ENCODE measurements at places on chromosomes 1 and 21.

DNA sequence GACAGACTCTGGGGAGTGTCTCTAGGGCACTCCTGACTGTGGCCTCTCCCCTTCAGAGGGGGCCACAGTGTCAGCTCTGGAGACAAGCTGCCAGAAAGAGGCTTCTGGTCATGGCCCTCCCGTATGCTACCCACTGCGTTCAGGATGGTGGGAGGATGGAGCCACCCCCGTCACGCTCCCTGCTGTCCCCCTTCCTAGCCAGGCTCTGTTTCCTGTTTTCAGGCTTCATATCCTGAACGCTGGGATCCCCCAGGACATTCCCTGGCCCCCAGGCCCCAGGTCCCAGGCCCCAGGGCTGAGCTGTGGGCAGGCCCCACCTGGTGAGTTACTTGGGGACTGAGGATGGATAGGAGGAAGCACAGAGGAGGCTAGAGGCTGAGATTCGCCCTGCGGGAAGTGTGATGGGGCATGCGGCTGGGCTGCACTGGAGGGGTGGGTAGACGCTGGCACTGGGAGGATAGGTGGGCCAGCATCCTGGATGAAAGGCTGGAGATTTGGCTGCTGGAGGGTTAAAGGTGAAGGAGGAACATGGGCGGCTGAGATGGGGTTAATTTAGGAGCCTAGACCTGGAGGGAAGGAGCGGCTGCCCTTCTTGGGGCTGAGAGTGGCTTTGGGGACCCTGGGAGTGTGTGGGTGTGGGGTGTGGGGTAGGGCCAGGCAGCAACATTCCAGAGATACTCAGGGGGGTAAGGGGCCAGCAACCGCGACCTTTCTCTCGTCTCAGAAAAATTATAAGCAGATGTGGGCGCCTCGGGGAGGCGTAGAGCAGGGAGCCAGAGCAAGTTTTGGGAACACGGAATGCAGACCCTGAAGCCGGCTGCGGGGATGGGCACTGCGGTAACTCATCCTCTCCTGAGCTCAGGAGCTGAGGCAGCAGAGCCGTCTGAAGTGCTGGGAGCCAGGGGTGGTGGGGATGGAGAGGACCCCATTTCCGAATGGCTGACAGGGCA, 8.7 kb downstream of the PEAR1 start:
- DNase-seq, result no peak

- DNase-seq, result no peak
Observed at GRCh38 chr1:165342168-165342567, 14.3 kb downstream of the LMX1A start.

- DNase-seq, result peak; percentile 61
Observed at GRCh38 chr1:27004471-27005165, 8.0 kb downstream of the TENT5B start.

- DNase-seq, result no peak
Observed at GRCh38 chr1:30303387-30303786, 420.0 kb downstream of the MATN1 start.

DNA sequence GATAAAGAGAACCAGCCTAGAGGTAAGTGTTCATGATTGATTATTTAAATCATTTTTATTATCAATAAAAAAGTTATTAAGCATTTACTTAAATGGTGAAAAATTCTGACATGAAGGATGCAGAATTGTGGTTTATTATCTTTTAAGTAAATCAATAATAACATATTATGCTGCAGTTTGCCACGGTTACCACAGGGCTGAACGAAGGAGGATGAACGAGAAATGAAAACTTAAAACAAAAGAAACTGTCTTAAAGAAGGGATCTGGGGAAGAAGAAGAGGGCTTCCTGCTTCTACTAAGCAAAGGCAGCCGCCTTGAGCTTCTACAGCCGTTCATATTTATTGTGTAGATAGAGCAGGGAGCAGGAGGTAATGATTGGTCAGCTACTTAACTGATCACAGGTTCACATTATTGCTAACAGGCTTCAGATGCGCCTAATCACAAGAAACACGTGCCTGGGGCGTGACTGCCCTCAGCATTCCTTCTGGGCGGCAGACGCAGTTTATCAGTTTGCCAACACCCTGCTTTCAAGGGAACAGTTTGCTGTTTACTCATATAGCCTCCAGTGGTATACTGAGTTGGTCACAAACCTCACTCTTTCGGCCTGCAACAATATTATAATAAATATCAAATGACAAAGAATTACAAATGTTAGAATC, 5.8 kb upstream of the FNBP1L start:
- DNase-seq, result no peak

GRCh38 chr1:221263831-221264767, 384.9 kb downstream of the HLX start:
- DNase-seq, result peak; percentile 88

DNA sequence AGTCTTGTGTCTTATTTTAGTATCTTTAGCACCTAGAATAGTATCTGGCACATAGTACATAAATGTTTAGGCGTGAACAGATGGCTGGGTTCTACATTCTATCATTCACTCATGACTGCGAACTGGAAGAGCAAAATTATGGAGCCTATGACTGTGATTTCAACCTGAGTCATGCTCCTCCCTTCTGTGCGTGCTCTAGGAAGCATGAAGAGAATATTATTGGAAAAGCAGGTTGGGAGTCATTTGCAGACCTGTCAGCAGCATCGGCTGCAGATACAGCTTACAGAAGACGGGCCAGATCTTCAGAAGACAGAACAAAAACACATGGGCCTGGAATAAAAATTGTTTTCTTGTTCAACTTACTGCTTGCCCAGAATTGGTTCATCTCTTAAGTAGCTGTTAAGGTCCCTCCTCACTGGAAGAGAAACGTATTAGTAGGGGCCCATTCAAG, 344.0 kb upstream of the USP24 start:
- DNase-seq, result no peak

- no peak for DNase-seq
Observed at GRCh38 chr1:109654519-109654918, 1.4 kb upstream of the GSTM4 start.

- DNase-seq, result peak; percentile 100
Observed at GRCh38 chr1:244652623-244653438, at the start of gene DESI2. DESI2 (plus strand) TSS chr1:244653126; CDS start chr1:244653314, 188 bp downstream.

- peak; percentile 95 for DNase-seq
Observed at GRCh38 chr1:206663832-206664652, 20.7 kb upstream of the MAPKAPK2 start.

DNA sequence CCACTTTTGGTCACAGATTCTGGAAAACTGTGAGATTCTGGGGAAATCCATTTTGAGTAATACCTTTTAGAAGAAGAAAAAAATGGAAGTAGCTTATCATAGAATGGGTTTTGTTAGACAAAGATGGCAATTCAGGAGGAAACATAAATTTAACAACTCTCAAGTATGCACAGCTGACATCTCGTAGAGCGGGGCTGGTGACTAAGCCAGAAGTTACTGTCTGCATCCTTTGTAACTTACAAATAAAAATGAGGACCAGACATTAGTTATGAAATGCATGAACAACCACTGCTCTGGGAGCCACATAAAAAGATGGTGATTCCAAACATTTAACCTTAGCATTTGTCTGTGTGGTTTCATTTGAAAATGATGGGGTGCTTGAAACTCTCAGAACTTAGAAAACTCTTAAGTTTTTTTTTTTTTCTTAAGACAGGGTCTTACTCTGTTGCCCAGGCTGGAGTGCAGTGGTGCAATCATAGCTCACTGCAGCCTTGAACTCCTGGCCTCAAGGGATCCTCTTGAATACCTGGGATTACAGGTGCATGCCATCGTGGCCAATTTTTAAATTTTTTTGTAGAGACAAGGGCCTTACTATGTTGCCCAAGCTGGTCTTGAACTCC, 49.2 kb upstream of the ATP5PO start:
- no peak for DNase-seq

DNA sequence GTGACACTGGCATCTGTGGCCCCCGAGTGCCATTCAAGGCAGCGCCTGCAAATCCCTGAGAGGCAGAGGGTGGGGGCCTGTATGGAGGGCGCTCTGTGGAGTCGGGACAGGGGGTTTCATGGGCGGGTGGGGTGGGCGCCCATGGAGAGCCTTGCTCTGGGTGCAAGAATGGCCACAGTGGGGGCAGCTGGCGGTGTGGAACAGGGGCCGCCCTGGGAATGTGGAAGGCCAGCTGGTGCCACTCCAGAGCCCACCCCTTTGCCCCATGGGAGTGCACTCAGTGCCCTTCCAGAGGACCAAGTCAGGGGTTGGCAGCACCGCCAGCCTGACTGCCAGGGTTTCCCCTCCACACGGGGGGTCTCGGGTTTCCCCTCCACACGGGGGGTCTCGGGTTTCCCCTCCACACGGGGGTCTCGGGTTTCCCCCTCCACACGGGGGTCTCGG, 55.0 kb upstream of the TRAPPC10 start:
- DNase-seq, result no peak

DNA sequence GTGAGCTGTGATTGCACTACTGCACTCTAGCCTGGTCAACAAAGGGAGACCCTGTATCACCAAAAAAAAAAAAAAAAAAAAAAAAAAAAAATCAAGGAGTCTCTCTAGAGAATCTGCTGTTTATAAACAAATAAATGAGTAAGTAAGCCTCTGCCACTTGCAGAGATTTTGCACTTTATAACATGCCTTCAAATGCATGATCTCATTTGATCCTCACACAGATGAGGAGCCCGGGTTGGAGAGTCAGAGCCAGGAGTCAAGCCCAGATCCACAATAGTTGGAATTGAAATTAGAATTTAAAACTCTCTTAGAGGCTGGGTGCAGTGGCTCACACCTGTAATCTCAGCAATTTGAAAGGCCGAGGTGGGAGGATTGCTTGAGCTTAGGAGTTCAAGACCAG, 4.0 kb downstream of the PRELP start:
- no peak for DNase-seq

GRCh38 chr1:15277447-15277838, 30.4 kb downstream of the FHAD1 start:
- no peak for DNase-seq

DNA sequence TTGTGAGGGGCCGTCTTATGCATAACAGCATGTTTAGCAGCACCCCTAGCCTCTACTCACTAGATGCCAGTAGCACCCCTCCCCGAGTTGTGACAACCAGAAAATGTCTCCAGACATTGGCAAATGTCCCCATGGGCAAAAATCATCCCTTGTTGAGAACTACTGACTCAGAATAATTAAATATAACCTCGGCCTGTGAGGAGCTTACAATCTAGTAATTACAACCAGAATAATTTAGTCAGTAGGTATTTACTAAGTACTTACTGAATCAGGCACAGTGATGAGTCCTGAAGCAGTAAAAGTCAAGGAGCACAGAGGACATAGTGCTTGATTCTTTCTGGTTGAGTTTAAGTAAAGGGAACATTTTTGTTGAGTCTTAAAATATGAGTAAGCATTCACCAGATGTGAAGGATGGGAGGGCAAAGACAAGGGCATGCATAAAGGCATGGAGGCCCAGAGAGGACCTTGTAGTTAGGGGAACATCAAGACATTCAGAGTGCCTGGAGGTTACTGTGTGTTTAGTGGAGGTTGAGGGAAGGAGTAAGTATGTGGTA, 44.1 kb upstream of the KCNQ4 start:
- DNase-seq, result no peak

- no peak for DNase-seq
Observed at GRCh38 chr1:18032172-18032859, 75.3 kb upstream of the IGSF21 start.

DNA sequence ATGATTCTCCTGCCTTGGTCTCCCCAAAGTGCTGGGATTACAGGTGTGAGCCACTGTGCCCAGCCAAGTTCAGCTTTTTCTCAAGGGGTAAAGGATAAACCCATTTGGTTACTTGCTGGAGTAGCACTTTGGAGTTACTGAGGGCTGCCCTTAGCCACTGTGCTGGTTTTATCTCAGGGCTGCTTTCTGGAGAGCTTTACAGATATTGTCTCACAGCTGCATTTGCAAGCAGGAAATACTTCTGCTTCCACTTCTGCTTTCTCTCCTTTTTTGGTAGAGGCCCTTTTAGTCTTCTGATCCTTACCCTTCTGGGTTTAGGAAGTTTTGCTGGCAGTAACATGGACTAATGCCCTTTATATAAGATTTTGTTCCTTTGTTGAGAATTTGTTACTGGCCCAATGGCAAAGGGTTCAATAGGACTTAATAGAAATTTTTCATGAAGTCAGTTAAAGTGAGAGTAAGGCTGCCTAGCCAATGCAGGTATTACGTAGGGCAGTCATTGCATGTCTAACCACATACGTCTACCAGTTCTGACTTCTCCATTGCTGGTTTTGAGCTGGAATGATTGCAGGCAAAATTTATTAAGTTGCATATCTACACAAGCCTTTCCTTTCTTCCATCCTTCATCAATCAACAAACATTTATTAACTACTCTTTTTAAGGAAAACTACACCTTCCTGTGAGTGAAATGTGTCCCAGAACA, 24.4 kb downstream of the CAP1 start:
- DNase-seq, result peak; percentile 31

DNA sequence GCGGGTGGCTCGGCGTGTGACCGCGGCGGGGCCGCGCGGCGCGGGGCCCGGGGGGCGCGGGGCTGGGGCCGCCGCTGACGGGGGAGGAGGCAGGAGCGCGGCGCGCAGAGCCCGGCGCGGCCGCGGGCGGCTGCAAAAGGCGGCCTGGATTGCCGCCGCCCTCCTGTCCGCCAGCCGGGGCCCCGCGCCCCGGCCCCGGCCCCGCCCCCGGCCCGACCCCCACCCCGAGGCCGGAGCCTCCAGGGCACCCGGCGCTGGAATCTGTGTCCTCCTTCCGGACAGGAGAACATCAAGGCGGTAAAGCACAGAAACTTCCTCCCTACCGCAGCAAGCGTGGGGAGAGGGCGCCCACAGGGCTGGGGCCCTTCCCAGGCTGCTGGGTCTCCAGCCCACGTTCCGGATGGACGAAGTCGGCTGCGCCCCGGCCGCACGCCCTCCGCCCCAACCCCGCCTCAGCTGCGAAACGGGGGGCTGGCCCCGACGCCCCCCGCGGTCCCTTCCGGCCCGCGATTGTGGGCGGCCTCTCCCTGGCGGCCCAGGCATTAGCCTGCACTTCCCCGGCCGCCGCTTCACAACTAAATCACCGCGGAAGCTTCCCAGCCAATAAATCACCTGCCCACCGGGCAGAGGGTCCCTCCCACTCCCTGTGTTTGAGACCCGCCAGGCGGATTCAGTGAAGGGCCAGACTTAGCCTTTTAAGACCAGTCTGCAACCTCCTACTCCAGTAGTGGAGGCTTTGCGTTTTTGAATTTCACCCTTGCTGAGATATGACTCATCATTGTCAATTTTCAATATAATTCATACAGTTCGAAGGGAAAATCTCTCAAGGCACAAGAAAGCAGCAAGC, 106.0 kb downstream of the SLC45A1 start:
- DNase-seq, result peak; percentile 81

DNA sequence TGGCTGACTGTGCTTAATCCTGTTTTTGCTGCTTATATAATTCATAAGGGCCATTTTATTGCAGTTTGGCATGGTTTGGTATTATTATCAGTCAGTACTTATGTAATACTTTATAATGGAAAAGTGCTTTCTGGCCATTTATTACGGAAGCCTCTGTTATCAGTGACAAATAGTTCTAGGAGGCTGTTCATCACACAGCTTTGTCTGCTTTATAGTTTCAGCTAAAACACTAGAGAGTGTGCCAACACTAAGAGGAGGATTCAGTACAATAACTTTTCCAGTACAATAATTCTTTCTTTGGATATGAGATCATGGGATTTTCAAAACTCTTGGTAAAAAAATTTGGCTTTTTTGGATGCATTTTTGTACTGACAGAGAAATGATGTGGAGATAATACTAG, 102.9 kb upstream of the PTGFR start:
- no peak for DNase-seq

- no peak for DNase-seq
Observed at GRCh38 chr1:84835169-84835568, 57.8 kb downstream of the LPAR3 start.

GRCh38 chr21:42705746-42706374, 52.4 kb downstream of the PDE9A start:
- peak; percentile 36 for DNase-seq

- DNase-seq, result no peak
Observed at GRCh38 chr1:44315521-44315920, 39.5 kb downstream of the ERI3 start.

GRCh38 chr21:29496337-29496736, 197.6 kb downstream of the BACH1 start:
- DNase-seq, result no peak
